Substantia nigra (tissue), 51 donors: ENCODE measurements at places on chromosomes 5 and 9.

- no peak for DNase-seq
Measured at GRCh38 chr9:132783006-132783405, 95.1 kb downstream of the AK8 start.

DNA sequence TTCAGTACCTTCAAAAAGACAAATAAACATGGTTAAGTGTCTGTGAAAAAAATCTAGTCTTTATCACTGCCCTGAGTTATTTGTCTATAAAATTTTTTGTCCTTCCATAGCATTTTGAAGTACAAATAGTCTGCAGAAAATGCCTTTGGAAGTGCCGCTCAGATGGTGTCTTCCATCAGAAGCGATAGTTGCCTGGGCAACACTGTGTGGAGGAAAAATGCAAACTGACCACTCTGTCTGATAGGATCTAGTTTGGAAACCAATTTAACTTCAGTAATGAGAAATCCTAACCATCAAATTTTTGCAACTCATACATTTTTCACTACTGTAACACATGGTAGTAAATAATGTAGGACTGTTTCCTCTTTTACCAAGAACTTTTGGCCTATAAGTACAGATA, 449.9 kb downstream of the PRELID2 start:
- no peak for DNase-seq

- no peak for DNase-seq
Measured at GRCh38 chr5:41840251-41840650, 30.0 kb downstream of the OXCT1 start.

- DNase-seq: no peak
Measured at GRCh38 chr9:136220017-136220729, 15.2 kb upstream of the LHX3 start.

DNA sequence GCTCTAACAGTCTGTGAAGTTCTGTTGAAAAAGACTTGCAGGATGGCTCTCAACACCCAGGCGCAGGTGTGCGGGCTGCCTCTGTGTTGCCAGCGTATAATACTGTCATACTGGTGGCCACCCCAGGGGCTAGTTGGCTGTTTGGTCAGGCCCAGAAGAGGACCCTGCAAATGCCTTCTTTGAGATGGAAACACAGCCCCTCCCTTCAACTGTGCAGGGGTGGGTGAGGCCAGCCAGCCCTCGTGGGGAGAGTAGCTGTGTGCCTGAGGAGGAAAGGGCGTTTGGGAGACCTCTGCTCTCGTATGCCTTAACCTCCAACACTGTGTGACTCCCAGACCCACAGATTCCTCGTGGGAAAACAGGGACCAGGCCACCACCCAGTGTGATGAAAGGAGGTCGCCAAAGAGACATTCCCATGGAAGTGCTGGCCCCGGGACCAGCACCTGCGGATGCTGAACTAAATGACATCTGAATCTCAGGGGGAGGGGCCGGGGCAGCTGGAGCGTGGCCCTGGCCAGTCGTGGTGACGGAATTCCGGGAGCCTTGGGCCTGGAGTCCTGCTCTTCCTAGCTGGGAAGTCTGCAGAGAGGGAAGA, 11.3 kb upstream of the SCGB3A1 start:
- no peak for DNase-seq

DNA sequence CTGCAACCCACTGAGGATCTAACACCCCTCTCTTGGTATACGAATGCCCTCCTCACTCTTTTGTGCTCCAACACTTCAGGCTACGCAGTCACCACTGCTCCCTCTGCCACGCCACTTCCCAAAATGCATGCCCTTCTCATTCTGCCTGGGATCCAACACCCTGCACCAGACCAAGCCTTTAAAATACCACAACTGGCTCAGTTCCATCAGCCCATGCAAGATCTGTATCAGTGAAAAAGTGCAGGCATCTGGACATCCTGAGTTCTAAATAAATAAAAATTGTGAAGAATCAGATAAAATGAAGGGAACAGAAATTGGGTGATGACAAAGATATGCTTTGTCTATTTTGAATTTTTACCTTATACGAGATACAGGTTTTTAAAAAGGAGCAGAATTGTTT, 2.7 kb downstream of the NDUFB6 start:
- DNase-seq: no peak

GRCh38 chr9:80359291-80359690, 787.5 kb downstream of the TLE4 start:
- DNase-seq: no peak

- no peak for DNase-seq
Measured at GRCh38 chr9:95857896-95858295, 17.6 kb upstream of the ERCC6L2 start.

- DNase-seq: no peak
Measured at GRCh38 chr9:93035106-93035660, 23.3 kb upstream of the SUSD3 start.

DNA sequence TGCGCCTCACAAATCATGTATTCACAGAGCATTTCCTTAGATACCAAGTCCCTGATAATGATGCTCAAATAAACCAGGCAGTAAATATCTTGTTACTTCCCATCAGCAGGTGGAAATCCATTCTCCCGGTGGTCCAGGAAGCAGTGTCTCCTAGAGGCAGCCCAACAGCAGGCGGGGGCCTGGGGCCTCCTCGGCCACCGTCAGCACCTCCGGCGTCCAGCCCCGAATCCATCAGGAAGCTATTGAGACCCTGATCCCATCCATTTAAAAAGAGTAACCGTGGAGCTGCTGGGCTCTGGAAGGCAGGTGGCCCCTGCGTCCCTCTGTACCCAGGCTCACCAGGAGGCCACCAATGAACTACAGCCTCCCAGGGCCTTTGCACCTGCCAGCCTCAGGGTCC, 54.0 kb downstream of the VAV2 start:
- DNase-seq: no peak

DNA sequence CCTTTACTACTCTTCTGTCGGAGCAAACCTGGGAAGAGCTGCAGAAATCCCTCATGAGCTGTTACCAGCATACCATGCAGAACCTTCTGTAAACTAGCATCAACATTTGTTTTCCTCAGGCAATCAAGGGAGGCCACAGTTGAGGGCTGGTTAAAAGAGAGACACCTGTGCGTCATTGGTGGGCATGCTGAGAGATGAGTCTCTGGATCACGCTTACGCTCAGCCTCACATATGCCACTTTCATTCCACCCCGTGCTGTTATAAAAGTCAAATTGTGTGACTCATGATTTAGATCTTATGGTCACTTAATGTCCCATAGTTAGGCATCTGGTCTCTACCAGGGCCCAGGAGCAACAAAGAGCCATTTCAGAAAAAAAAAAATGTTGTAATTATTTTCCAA, 18.1 kb upstream of the ICE1 start:
- DNase-seq: no peak

DNA sequence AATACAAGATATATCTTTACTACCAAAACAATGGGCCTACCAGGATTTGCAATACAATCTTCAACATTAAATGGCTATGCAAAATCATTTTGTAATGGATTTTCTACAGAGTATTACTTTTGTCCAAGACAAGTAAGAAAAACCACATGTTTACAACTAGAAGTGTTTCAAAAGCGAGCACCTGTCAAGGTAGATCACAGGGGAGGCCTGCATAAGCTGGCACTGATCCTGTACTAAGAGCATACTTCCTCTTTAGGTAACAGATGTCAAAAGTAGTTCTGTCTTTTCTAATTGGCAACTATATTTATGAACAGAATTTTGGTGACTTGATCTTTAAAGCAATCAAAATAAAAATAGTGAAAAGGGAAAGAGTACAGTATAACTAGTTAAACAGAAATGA, 249.0 kb downstream of the MLLT3 start:
- DNase-seq: no peak

DNA sequence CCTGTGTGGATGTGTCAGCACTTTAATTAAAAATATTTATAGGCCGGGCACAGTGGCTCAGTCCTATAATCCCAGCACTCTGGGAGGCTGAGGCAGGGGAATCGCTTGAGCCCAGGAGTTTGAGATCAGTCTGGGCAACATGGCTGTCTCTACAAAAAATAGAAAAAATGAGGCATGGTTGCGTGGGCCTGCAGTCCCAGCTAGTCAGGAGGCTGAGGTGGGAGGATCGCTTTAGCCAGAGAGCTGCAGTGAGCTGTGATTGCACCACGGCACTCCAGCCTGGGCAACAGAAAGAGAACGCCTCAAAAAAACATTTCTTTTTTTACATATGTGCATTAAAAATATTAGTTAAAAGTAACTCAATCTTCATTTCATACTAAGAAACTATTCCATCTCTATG, 6.2 kb downstream of the TBC1D9B start:
- no peak for DNase-seq

- DNase-seq: no peak
Measured at GRCh38 chr9:24245988-24246387, 299.7 kb downstream of the IZUMO3 start.

DNA sequence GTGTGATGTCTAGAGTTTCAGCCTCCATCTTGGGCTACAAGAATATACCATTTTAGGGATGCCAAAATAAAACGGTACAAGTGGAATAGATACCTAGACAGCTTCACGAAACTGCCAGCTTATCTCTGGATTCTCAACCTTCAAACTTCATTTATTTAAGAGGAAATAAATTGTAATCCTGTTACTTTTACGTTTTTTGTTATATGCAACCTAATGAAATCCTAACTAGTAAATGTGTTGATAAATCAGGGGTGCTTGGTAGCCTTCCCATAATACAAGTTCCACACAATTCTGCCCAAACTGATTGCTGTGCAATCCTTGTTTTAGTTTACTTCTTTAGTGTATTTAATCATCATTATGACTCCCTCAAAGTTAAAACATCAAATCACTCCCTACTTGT, 75.5 kb downstream of the SSBP2 start:
- no peak for DNase-seq

GRCh38 chr5:144189800-144190429, 19.2 kb downstream of the KCTD16 start:
- DNase-seq: no peak

GRCh38 chr5:132322266-132322665, 28.1 kb downstream of the SLC22A4 start:
- no peak for DNase-seq

DNA sequence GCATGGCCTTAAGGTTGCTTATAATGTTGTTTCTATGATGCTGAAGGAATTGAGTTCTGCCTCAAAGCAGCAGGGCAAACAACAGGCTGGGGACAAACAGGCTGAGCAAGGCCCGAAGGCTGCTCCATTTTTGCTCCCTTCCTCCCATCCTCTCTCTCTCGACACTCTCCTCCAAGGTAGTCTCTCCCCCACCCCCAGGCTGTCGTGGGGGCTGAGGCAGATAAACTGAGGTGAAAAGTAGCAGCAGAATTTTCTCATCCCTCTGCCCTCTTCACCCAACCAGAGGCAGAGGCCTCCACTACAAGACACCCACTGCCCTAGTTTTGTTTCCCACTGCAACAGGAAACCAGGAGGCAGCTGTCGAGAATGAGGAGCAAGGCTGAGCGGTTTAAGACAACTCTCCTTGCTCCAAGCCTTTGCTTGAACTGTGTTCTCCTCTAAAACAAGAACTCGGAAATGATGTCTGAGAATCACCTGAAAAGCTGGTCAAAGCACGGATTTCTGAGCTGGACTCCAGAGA, 13.5 kb upstream of the GNA14 start:
- DNase-seq: no peak

DNA sequence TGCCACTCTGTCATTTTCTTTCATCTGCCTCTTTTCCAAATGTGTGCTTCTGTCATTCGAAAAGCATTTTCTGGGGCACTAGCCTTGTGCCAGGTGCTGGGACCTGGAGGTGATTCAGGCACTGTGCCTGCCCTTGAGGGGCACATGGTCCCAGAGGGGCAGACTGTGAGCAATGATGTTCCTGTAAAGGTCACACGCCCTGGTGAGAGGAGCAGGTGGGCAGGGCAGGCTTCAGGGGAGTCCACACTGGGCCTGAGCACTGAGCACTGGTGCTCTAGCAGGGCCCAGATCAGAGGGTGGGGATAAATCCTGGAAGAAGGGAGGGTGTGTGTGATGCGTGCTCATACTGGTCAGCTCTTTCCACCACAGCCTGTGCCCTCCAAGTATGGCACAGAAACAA, 77.8 kb downstream of the COL15A1 start:
- no peak for DNase-seq

DNA sequence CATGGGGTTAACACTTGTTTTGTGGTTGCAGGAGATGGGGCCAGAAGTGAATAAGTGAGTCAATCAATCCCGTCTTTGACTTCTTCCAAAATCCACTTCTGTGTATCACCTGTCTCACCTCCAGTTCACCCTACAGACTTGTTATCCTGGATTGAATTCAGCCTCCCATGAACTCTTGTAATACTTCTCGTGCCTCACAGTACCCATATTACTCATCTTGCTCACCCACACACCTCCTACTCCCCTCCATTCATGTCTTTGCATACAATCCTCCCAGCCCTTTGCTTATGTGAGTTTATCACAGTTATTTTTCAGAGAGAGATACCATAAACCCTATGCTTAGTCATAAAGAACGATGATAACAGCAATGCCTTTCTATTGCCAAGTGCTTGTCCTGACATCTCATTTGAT, 52.9 kb upstream of the PAPPA start:
- DNase-seq: no peak

DNA sequence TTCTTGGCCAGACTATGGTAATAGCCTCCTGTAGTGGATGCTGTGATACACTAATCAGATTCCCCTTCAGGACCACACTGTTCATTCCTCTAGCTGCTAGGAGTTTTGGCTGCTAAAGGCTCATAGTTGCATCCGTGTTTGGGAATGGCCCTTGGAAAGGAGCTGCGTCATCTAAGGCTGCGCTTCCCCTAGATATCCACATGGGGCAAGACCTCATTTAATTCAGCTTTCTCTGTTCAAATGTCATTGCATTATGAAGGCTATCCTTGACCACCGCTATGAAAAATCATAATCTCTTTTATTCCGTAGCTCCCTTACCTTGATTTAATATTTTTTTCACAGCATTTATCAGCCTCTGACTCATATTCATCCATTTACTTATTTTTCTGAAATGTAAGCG, 258.3 kb upstream of the NR4A3 start:
- no peak for DNase-seq

DNA sequence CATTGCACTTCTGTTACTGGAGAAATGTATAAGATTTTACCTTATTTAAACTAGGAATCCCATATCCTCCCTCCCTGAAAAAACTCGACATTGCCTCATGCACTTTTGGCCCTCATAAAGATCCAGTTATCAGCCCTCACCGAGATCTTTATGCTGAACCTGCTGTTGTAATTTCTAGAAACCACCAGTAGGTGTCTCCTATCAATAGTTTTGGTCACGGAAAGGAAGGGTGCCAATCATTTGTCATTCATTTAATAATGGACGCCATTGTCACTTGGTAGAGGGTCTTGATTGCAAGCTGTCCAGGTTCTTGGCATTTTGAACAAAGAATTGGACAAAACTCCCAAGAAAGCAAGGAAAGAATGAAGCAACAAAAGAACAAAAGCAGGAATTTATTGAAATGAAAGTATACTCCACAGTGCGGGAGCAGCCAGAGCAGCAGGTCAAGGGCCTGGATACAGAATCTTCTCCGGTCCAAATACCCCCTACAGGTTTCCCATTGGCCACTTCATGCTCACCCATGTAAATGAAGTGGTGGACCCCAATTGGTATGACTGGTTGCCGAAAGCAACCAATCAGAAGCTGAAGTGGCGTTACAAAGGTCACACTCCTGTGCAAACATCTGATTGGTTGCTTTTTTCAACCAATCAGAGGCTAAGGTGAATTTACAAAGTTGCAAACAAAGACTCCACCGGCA, 524.3 kb downstream of the PSAT1 start:
- no peak for DNase-seq
